ENCODE measurements at places on chromosomes 7 and 10.

GRCh38 chr7:94434042-94434441, 39.3 kb downstream of the COL1A2 start:
- DNase-seq = no peak

GRCh38 chr10:74677951-74678350, 148.4 kb upstream of the KAT6B start:
- no peak for DNase-seq

DNA sequence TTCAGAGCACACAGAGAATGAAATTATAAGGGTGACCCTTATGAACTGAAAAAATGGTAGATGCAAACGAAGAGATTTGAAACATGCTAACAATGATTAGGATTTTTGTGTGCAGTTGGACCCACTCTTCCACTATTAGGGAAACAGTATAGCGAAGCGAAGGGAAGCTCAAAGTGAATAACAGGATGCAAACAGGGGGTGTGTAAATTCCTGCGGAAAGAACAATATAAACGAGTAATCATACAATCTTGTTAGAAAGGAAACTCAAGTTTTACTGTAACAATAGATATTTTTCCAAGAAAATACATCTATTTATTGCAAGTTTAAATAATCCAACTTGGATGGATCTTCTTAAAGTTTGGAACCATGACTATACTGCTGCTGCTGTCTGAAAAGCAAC, 14.7 kb downstream of the AHR start:
- no peak for DNase-seq

DNA sequence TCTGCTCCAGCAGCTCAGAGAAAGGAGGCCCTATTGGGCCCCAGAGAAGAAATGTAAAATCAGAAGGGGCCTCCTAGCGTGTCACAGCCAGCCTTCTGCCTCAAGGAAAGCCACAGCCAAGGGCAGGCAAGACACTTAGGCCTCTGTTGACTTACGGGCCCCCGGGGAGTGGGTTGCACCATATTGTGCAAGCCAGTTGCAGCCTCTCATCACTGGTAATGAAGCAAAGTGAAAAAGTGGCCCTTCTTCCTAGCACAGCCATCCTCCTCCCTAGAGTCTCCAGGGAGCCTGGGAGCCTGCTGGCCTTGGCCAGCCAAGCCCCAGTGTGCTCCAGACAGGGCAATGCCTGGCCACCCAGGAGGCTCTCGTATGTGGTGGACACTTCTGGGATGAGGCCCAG, 56.2 kb upstream of the GDF10 start:
- DNase-seq = no peak

DNA sequence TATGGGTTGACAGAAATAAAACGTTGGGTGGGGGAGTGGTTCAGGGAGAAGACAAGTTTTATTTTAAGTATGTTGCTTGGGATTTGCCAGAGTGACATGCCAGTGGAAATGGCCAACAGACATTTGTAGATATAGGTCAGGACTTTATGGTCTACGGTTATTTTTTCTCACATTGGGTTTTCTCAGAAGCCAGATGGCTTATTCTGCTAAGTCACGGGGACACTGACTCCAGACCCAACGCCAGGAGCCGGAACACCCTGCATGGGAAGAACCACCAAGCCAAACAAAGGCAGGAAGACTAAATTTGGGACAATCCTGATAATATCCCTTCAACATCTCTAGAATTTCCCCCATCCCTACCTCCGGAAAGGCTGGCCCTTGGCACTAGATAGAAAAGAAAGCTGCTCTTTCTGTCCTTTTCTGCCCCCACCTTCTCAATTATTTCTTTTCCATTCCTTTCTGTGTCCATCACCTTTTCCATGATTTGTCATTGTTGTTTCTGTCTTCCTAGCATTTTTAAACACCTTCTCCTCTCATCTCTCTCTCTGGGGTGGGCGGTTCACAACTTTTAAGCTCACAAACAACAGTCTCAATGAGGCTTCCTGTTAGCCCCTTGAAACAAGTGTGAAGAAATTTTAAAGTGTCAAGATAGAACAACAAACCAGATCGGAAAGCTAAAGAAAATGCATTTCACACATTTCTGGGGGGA, 44.7 kb downstream of the TBXAS1 start:
- no peak for DNase-seq

- DNase-seq = no peak
These were observed 33.9 kb downstream of the PTER start for GRCh38 chr10:16470747-16471146.

DNA sequence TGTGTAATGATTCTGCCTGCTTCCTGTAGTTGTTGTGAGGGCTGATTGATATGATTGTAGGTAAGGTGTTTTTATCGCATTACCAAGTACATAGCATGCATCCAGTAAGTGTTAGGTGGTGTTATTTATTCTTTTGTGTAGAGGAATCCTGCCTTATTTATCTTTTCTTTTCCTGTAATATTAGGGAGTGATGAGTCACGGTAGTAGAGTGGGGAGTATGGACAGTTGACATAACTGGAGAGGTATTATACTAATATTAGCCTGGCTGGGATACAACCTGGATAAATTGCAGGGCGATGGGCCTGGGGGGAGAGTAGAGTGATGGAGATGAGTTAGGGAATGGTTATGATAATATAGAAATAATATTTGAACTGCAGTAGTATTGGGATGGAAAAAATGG, 9.8 kb downstream of the SDK1 start:
- DNase-seq = no peak

- DNase-seq = peak; percentile 59
These were observed 22.7 kb downstream of the AP5Z1 start for GRCh38 chr7:4797858-4798705.

- DNase-seq = peak; percentile 18
These were observed 72.5 kb downstream of the C10orf90 start for GRCh38 chr10:126598009-126598408.

- peak; percentile 44 for DNase-seq
These were observed 995 bp upstream of the INPP5F start for GRCh38 chr10:119724593-119725516.

- no peak for DNase-seq
These were observed 286.8 kb downstream of the SKIDA1 start for GRCh38 chr10:21238717-21239116.

- DNase-seq = no peak
These were observed 40.9 kb downstream of the NSUN6 start for GRCh38 chr10:18610517-18610916.

GRCh38 chr7:138245216-138245615, 169.0 kb downstream of the AKR1D1 start:
- no peak for DNase-seq

- peak; percentile 36 for DNase-seq
These were observed 566.4 kb downstream of the GFRA1 start for GRCh38 chr10:115706488-115707076.

DNA sequence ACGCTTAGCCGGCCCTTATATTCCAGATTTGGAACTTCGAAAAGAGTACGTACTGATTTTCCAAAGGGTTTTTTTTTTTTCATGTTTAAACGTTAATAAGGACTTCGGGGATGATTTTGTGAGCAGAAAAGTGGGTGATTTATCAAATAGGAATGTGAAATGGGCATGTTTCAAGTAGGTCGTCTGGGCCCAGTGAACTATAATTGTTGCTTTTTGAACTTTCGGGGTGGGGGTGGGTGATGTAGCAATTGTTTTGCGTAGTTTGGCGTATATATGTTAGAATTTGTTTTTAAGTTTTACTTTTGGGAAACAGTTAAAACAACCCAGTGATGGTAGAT, 299 bp upstream of the PBLD start:
- no peak for DNase-seq

DNA sequence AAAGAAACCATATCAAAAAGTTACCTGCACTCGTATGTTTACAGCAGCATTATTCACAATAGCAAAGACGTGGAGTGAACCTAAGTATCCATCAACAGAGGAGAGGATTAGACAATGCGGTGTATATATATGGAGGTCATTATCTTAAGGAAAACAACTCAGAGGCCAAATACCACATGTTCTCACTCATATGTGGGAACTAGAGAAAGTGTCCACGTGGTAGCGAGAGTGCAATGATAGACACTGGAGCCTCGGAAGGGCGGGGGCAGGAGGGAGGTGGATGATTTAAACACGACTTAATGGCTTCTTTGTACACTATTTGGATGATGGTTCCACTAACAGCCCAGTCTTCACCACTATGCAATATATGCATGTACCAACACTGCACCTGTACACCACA, 40.1 kb upstream of the RNF32 start:
- no peak for DNase-seq

GRCh38 chr10:78727728-78728127, 341.0 kb upstream of the ZMIZ1 start:
- no peak for DNase-seq

GRCh38 chr7:28083998-28084985, 96.3 kb downstream of the JAZF1 start:
- no peak for DNase-seq

DNA sequence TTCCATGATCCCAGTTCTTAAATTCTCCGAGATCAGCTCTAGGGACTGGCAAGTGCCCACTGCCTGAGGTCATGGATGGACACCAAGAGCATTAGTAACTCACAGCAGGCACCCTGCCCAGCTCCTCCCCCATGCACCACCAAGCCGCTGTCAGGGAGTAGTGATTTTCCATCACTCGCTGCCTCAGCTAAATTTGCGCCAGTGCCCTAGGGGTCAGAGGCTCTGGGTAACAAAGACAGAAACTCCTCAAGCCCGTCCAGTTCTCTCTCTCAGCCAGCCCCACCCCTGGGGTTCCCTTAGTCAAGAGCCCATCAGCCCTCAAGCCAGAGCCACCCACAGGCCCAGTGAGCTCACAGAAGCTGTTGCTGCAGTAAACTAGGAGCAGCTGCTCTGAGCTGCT, 30.0 kb downstream of the PAX2 start:
- no peak for DNase-seq

DNA sequence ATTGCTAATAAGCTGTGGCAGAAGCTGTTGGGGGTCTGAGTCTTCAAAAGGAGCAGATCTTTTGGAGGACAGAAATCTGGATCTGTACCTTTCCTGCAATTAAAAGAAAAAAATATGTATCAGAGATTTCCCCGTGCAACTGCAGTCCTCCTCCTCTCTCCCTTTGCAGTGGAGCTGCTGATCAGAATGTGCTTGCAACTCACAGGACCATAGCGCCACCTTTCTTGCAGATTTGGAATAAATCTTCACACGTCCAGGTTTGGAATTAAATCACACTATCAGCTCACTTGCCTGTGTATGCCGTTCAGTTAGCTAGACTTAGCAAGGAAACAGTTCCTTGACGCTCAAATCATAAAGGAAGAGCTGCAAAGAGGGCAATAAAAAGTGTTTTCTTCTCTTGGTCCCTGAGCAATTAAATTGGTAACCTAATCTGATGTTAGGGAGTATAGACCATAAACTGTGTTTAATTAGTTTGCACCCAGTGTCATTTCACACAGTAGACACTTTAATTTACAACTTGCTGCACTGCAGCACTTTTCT, 77.4 kb downstream of the PON1 start:
- peak; percentile 76 for DNase-seq

- no peak for DNase-seq
These were observed 83.0 kb upstream of the DUSP5 start for GRCh38 chr10:110414548-110415309.

DNA sequence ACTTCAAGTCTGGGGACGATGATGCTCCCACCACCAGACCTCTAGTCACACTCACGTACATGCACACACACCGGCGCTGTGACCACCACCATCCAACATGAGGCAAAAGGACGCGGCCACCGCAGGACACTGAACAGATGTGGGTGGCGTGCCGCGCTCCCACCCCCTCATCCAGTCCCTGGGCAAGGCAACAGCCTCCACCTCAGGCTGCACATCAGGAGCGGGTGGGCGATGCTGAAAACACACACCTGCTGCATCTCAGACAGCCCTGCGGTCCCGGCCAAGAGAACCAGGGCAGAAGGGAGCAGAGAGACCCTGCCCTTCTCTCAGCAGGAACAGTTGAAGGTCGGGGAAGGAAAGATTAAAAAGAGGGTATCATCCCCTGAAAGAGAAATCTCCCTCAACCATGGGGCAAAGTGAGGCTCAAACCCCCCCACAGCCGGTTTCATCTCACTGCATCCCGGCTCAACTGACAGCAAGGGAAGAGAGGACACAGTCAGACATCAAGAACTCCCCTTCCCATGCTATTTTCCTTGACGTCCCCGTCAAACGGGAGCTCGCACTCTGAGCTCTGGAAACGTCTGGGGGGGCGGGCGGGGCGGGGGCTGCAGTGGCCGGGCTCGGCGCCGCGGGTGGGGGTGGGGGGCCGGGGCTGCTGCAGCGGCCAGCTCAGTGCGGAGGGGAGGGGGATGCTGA, 1.1 kb downstream of the CAMK2G start:
- no peak for DNase-seq

- peak; percentile 52 for DNase-seq
These were observed 1.4 kb downstream of the KBTBD2 start for GRCh38 chr7:32890010-32890792.

GRCh38 chr7:74061840-74062539, 21.6 kb upstream of the LIMK1 start:
- DNase-seq = peak; percentile 62

- DNase-seq = no peak
These were observed 7.1 kb upstream of the CPA5 start for GRCh38 chr7:130337410-130337971.

GRCh38 chr7:119931230-119931824, 341.6 kb upstream of the KCND2 start:
- DNase-seq = no peak

- DNase-seq = no peak
These were observed 212.7 kb downstream of the HDAC9 start for GRCh38 chr7:18708204-18708603.

DNA sequence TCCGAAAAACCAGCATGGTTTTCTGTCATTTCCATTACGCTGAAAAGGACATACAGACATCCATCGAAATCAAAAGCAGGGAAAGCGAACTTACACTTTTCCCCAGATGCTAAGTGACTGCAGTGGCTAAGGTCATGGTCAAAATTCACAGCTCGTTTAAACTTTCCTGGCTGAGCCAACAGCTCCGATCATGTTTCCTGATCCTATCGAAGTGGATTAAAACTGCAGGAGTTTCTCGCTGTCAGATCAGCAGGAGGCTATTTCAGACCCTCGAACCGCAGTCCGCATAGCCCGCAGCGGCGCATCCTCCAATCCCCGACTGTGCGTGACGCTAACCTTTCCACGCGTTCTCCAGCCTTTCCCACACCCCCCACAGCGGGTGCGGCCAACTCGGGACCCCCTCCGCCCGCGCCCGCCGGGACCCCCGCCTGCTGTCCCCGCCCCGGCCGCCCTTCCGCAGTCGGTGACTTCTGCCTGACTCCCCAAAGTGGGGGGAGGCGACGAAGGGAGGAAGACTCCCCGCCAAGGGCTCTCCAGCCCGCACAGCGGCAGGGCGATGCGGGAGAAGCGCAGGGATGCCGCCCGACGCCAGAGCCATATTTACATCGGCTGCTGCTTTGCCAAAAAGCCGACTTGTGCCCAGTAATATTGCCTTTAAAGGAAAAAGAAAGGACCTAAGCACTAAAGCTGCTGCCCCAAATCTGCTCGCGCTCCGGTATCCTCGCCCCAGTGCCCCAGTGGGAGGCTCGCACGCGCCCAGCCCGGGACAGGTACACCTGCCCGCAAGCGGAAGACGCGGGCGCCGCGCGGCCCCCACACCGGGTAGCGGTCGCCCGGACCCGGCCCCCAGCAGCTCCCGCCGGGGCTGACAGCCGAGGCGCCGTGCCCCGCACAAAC, 1.2 kb downstream of the PIP4K2A start:
- DNase-seq = peak; percentile 6

- no peak for DNase-seq
These were observed 128.6 kb downstream of the TRRAP start for GRCh38 chr7:99006739-99007424.

- DNase-seq = no peak
These were observed 19.8 kb downstream of the MAD1L1 start for GRCh38 chr7:2212906-2213305.

All from NCI-H526 (cell line).